Spinal cord (tissue), 10 donors: ENCODE measurements at places on chromosomes 5 and 9.
A peak's percentile ranks its signal among the peaks of the same experiment; 100 is the strongest.

DNA sequence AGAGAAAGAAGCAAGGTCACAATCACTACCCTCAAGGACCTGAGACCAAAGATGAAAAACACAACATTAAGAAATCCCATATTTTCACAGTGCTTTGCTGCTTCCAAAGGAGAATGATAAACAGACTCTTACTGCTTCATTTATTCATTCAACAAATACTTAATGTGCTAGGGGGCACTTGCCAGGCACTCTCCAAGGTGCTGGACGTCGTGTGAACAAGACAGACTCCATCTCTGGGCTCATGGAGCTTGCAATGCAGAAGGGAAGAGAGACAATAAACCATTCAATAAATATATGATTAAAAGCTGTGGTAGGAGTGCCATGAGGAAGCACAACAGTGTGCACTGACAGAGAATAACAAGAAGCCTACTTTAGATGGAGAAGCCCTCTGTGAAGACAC, 327.7 kb downstream of the CDK5RAP2 start:
- no peak for DNase-seq

- DNase-seq, result no peak
Measured at GRCh38 chr9:127540664-127541041, 71.4 kb upstream of the STXBP1 start.

GRCh38 chr5:83714810-83715209, 5.8 kb downstream of the HAPLN1 start:
- peak; percentile 28 for DNase-seq

- DNase-seq, result no peak
Measured at GRCh38 chr5:12141496-12141895, 237.2 kb upstream of the CTNND2 start.

DNA sequence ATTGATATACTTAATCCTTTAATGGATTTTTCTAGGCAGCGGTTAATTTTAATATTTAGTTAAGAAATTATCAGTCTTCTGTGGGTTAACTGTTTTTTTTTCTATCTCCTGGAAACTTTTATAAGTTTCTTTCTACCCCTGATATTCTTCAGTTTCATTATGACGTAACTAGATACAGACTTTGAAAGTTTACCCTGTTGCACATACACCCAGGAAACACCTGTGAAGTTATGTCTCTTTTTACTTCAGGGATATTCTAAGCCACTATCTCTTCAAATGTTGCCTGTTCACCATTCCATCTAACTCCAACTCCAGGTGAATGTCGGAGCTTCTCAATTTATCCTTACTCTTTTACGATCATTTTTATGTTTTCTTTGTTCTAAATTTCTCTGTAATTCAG, 329.0 kb downstream of the ICE1 start:
- DNase-seq, result no peak
